ENCODE measurements at places on chromosomes 3 and 15.

GRCh38 chr3:195891431-195892104, 16.8 kb downstream of the TNK2 start:
- no peak for DNase-seq

- no peak for DNase-seq
Measured at GRCh38 chr15:27220199-27220598, 249.2 kb downstream of the GABRG3 start.

- DNase-seq = no peak
Measured at GRCh38 chr3:181948286-181948685, 236.6 kb downstream of the SOX2 start.

GRCh38 chr3:143956838-143957237, 14.8 kb upstream of the DIPK2A start:
- no peak for DNase-seq

- DNase-seq = peak; percentile 47
Measured at GRCh38 chr3:101828691-101829436, 20.4 kb upstream of the NFKBIZ start.

DNA sequence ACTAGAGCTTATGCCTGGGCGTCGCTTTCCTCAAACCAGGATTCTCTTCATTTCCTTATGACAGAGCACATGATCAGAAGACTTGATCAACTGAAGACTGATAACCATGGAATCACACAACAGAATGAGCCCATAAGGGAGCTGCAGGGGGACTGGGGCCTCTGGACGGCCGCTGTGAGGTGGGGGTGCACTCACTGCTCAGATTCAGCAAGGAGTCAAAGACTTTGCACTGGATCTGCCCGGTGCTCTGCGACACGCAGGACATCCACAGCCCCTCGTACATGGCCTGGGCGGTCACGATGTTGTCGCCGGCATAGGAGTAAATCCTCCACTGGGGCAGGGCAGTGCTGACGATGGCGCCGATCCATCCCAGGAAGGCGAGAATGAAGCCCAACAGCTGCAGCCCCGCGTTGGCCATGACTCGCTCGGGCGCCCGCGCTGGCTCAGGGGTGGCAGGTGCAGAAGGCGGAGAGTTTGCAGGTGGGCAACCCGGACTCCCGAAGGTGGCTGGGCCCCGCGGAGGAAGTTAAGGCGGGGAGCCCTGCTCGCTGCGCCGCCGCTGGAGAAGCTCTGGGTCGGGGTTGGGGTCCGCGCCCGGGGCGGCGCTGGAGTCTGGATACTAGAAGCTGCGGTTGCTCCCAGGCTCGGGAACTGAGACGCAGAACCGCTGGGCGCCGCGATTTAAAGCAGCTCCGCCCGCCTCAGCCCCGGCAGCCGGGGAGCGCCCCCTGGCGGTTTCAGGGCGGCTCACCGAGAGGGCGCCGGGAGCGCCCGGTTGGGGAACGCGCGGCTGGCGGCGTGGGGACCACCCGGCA, at the start of gene CLDN1:
Gene CLDN1 (minus strand): TSS at position 658 of the 815 bp plus-strand sequence. CDS start 240 bp downstream, at position 418.
- peak; percentile 68 for DNase-seq

- no peak for DNase-seq
Measured at GRCh38 chr3:13713396-13713795, 164.5 kb downstream of the FBLN2 start.

DNA sequence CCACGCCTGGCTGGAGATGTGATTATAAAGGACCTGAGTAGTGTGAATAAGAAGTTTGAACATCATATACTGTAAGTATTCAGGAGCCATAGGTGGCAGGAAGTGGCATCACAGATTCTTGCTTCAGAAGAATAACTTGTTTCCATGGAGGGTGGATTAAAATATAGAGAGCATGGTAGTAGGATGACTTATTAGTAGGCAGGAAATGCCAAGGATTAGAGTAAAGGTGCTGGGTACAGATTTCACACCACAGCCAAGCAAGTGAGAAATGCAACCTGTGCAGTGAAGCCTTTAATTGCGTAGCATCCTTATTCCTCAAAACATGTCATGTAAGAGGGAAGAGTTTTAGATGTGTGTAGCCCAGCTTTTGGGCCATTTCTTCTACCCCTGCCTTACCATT, 30.8 kb downstream of the IFT122 start:
- DNase-seq = no peak

- DNase-seq = no peak
Measured at GRCh38 chr15:88681610-88682221, 42.9 kb downstream of the ISG20 start.

DNA sequence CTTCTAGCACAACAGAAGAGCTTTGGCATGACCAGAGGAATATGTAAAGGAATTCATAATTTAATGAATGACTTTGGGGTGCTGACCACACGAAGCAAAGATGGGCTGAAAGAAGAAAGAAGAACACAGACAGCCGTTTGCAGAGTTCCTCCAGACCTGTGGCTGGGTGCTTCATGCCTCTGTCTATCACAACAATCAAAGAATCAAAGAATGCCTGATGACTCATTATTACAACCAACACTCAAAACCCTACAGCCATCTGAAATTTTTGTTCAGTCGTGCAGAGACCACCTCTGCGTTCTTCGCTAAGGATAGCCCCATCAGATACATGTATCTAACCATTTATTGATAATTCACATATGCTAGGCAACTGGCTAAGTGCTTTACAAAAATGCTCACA, 129.0 kb upstream of the PRICKLE2 start:
- no peak for DNase-seq

DNA sequence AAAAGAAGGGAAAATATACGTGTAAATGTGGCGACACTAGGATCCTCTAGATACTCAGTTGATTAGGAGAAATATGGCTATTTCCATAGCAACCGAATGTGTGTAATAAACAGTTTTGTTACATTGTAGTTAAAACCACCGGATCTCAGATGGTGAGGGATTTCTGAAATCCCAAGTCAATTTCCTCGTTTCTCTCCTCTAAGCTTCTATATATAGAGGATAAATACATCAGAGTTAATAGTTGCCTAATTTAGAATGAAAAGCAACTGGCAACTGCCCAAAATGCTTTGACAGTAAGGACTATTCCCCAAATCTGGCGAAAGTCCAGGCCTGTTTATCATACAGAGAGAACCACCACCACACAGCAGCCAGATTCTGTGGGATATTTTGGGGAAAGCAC, 112.6 kb downstream of the GABRB3 start:
- no peak for DNase-seq

GRCh38 chr3:49657208-49657915, 16.8 kb upstream of the APEH start:
- no peak for DNase-seq

All from stimulated activated CD4-positive, alpha-beta T cell treated with anti-CD3 and anti-CD28 coated beads, Interleukin-15, amount 100 ng/mL, for 48 hours (primary cell).